CD4-positive, alpha-beta T cell treated with Interleukin-4 for 1 hour (primary cell): ENCODE measurements at places on chromosomes 2 and 18.

DNA sequence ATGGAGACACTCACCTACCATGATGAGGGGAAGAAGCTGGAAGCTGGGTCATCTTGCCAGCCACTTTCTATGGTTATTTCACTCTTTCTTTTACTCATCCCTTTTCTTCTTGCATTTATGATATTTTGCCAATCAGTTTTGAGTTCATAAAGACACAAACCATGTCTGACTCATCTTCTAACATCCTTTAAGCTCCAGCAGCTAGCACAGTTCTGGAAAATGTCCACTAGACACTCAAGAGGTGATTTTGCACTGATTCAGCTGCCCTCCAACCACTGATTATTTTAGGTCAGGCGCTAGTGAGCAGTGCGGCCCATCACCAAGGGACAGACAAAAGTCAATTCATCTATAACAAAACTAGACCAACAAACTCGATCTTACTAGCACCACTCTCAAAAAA is 537.1 kb upstream of the ID2 start:
- DNase-seq: no peak

GRCh38 chr2:242098445-242099128 is 229.1 kb downstream of the RTP5 start:
- no peak for DNase-seq

GRCh38 chr18:24656050-24656449 is 195.6 kb downstream of the HRH4 start:
- DNase-seq: no peak

DNA sequence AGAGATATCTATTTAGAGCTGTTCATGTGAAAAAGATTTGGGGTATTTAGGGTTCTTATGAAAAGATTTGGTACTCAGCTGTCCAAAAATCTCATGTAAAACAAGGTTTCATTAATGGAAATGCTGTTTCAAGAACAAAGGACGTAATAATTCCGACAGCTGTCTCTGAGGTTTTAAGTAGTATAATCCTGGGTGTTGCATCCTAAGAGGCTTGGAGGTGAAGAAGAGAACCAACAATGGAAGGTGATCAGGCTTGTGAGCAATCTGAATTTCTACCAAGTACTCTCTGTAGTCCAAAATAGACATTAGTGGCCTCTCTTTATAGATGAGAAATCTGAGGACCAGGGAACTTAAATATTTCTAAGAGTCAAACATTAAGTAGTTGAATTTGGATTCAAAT is 205.1 kb downstream of the BABAM2 start:
- DNase-seq: no peak

DNA sequence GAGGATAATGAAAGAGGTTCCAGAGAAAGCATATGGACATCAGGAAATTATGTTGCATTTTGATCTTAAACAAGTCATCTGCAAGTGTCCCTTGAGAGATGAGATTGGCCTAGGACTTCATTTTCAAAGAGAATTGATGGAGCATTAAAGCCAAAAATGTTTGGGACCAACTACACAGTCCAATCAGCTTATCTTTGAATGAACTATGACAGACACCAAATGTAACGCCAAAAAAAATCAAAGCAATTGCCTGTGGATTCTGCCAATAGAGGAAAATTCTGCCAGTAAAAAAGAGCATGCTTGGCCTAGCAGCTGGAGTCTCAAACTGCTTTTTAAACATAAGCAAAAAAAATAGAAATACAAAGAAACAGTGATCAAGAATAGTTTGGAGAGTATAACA is 594.5 kb upstream of the CHAC2 start:
- no peak for DNase-seq

GRCh38 chr18:50274941-50275340 is 6.4 kb downstream of the MBD1 start:
- DNase-seq: no peak

DNA sequence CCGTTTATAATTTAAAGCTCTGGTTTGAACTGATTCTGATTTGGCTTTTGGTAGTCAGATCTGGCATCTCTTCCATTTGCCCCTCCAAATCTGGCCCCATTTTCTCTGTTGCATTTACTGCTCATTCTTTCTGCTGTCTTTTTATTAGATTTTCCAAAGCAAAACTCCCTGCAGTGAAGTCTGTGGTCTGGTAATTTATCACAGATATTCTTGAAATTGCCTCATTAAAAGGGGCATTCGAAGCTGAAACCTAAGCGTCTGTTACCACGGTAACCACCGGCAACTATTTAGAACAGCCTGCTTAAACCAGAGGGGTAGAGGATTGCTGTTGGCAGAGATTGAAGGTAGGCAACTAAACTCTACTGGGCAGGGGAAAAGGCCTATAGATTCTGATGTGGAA is 111.5 kb upstream of the UPP2 start:
- no peak for DNase-seq

- no peak for DNase-seq
Measured at GRCh38 chr2:39838589-39838988, 59.5 kb upstream of the THUMPD2 start.

- no peak for DNase-seq
Measured at GRCh38 chr2:36459725-36460137, 104.2 kb downstream of the CRIM1 start.

- DNase-seq: no peak
Measured at GRCh38 chr2:81981585-81981984, 1677.0 kb upstream of the LRRTM1 start.

DNA sequence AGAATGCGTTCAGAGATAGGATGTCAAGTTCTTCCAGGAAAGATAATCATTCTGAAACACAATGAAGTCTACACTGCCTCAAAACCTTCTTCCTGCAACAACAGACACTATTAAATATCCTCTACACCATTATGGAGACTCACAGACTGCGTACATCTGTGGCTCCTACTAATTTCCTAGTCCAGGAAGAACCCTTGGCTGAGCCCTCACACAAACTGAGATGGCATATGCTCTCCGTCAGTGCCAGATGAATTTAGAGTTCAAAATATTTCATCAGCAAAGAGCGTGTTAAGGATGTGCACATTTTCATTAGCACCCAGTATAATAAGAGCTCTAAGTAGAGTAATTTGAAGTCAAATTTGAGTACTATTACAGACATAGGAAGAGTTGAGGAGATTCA is 117.2 kb downstream of the TCF4 start:
- DNase-seq: no peak

GRCh38 chr18:3716116-3716660 is 266.2 kb downstream of the TGIF1 start:
- DNase-seq: no peak

DNA sequence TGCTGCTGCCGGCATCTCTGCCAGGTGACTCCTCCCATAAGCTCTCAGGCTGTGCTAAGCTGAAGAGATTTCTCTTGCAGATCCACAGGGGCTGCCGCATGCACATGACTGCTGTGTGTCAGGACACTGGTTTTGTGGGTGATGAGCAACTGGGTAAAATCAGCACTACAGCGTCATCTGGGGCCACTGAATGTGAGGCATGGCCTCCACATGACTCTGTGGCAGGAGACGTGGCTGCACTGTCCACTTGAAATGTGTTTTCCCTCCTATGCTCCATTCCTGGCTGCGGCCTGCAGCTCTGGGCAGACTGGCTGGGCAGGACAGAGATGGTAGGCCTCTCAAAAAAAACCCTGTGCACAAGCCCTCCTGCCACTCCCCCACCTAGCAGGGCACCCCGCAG is 63.6 kb downstream of the MARCO start:
- DNase-seq: peak; percentile 5

GRCh38 chr2:200089756-200090109 is 134.4 kb downstream of the MAIP1 start:
- no peak for DNase-seq

GRCh38 chr2:233482616-233483015 is 84.0 kb downstream of the USP40 start:
- DNase-seq: no peak

GRCh38 chr2:116737951-116738350 is 1076.5 kb upstream of the DDX18 start:
- DNase-seq: no peak

DNA sequence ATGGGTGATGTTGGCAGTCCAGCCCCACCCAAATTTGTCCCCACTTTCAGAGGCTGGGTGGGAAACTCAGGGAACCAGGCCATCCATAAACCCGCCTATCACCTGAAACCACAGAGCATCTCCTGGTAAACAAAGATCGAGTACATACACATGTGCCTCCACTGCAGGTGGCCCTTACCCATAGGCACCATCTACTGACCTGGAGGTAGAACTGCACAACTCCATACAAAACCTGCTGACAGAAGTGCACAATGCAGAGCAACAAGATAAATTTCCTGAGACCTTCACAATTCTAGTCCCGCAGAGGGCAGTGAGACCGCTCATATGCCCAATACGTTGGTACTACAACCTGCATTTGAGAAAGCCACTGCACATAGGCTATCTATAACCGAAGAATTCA is 856.3 kb downstream of the SUCLG1 start:
- DNase-seq: no peak
